ENCODE measurements at places on chromosomes 3 and 15.
A peak's percentile ranks its signal among the peaks of the same experiment; 100 is the strongest.

GRCh38 chr3:126485176-126485897, 9.6 kb upstream of the ZXDC start:
- DNase-seq = no peak

DNA sequence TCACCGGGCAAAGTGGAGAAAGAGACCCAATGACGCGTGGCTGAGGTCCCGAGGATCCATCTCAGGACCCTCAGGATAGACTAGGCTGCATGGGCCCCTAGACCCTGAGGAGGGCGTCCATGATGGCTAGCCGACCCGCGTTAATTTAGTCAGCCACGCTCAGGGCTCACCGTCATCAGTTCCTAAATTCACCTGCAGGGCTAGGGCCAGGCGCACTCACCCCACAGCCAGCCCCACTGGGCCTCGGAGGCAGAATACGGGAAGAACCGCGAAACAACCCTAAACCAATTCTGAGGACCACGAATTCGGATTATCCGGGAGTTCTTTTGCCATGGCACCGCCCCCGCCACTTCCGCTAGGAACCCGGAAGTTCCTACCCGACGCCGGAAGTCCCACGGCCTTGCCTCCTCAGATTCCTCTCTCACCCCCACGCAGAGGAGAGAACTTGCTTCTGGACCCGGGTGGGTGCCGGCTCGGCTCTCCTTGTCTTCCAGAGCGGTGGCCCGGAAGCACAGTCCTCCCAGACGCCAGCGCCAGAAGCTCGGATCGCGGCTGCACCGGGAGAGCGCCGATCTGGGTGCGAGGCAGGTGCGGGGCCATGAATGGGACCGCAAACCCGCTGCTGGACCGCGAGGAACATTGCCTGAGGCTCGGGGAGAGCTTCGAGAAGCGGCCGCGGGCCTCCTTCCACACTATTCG, at the start of the genes EAF1 and METTL6:
Gene EAF1, plus strand, starts transcription at position 417 of the 699 bp plus-strand sequence. Its CDS starts 182 bp downstream, at position 599.
Gene METTL6, minus strand, starts transcription at position 363 of the 699 bp plus-strand sequence. CDS start 1,033 bp downstream, outside the sequence.
- no peak for DNase-seq

GRCh38 chr3:181549266-181549665, 162.5 kb upstream of the SOX2 start:
- DNase-seq = no peak

DNA sequence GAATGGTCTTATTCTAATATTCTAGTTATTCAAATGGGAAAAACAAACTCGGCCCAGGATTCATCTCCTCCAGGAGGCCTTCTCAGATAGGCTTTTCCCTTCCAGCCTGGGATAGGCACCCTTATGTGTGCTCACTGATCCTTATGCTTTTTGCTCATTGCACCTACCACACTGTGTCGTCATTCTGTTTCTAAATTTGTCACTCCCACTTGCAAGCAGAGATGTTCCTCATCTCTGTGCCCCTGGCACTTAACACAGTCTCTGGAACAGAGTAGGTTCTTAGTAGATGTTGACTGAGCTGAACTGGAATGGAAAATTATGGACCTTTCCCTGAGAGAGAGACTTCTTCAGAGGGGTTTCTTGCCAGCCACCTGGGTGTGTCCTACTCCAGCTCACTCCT, 18.7 kb upstream of the SPG11 start:
- DNase-seq = no peak

DNA sequence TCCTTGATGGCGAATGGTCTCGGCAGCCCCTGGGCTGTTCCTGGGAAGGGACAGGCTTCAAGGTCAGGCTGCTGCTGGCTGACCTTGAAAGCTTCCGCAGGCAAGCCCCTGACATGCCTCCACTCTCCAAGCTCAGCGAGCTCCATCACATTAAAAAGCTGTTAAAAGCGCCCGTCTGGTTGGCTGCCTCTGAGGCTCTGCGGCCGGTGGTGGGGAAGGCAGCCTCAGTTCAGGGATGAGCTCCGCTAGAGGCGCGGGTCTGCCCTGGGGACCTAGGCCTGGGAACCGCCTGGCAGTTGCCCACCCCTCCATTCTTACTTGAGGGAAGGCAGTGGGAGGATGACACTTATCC, 103.8 kb downstream of the LINGO1 start:
- DNase-seq = no peak

GRCh38 chr3:61015408-61015807, 235.8 kb downstream of the FHIT start:
- no peak for DNase-seq

DNA sequence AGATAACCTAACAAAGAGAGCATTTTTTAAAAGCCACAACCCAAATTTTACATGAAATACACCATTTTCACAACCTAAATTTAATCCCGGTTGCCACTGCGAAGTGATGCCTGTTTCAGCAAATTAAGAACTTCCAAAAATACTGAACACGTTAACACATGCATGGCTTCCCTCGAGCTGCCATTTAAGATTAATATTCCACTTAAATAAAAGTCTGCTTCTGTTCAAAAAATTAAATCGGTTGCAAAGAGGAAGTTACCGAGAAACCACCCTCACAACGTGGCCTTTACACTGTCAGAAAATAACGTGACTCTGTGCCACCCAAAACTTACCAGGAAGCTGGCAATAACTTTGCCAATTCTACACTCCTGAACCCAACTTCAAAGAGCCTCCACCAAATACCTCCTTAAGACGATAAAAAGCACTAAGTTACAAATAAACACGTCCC, 1.2 kb downstream of the TBL1XR1 start:
- DNase-seq = no peak

- DNase-seq = no peak
Observed at GRCh38 chr3:70635301-70635700, 322.9 kb upstream of the MDFIC2 start.

DNA sequence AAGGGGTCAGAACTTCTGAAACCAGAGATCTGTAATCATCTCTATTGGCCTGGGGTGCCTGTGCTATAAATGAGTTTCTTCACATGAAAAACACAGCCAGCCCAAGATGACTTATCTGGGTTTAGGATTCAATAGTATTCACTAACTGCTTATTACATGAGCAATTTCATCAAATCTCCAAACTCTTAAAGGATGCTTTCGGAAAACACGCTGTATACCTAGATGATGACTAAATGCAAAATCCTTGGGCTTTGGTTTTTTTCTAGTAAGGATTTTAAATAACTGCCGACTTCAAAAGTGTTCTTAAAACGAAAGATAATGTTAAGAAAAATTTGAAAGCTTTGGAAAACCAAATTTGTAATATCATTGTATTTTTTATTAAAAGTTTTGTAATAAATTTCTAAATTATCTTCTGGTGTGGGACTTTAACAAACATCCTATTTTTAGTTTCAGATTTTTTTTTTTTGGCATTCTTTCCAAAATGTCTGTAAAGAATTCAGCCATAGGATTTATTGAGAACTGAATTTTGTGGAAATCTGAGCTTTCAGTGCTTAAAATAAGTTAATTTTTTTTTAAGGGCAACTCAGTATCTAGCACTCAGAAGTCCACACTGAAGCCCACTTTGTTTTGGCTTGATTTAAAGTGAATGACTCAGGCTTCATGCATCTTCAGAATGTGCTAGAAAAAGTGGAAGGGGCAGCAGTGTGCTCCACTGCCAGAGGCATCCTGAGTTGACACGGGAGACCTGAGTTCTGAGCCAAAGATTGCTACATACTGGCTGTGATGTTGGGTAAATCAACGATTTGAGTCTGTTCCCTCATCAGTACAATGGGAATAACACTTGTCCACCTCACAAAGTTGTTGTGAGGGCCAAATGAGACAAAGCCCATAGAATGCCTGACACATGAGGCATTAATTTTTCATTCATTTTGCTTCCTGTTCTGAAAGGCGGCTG, 18.7 kb downstream of the TMEM43 start:
- DNase-seq = no peak

DNA sequence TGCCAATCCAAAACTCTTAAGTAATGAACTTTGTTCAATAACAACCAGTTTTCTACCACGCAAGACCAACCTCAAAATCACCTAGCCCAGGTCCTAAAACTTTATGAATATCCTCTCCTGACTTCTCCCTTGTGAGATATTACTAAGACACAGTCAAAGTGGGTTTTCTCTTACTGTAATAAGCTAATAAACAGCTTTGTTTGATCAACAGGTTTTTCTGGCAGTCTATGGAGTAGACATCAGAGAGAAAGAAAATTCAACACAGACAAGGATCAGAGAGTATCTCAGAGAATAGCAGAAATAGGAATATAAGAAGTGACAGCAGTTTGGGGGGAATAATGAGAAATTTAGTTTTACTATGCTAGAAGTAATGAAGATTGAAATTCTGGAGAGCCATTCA, 79.6 kb downstream of the NR2E3 start:
- DNase-seq = no peak

DNA sequence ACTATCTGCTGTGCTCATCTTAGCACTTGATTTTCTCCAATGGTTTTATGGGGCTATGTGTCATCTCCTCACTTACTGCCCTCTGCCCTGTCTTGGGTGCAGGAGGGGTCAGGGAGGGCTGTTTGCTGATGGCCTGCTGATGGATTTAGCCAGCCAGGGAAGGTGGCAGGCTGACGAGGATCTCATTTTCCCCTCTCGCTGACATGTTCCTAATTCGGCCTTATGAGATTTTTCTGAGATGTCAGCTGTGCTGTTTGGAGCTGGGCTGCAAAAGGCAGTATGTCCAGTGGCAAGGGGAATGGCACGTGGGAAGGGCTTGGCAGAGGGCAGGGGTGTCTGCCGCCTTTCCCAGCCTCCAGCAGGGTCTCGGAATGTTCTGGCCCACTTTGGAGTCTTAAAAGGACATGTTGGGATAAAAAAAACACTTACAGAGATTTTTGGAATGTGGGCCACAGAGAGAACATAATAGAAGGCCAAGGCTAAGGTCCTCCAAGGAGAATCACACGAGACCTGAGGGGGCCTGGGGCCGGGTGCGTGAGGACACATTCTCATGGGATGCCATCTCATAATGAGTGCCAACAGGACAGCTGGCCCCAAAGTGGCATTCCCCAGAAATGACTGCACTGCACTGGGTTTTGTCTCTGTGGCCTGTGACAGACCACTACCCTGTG, 303.8 kb downstream of the TLE3 start:
- DNase-seq = no peak

GRCh38 chr3:42975456-42975855, 3.7 kb upstream of the GASK1A start:
- DNase-seq = no peak

DNA sequence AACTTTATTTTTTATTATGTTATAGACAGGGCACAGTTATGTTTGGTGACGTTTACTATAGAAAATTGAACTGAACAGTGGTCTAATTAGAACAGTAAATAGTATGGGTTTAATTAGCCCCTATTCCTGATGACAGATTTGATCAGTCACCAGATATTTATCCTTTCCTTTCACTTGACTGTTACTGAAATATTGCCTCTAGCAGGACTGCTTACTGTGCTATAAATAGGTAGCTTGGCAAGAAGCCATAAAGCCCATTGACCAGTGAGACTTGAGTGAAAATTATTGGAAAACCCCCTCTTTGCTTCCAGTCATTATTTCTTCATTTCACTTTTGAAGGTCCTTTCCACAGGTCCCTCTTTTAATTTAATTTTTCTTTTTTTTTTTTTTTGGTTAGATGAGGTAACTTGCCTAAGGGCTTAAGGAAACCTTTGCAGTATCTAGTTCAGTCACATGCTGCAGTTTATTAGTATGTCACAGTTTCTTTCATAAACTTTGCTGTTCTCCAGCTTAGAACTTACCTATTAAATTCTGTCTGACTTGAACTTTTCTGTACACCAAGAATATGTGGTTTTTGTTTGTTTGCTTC, 115.6 kb downstream of the ADAMTSL3 start:
- peak; percentile 35 for DNase-seq

GRCh38 chr3:65927576-65927975, 111.1 kb downstream of the MAGI1 start:
- no peak for DNase-seq

DNA sequence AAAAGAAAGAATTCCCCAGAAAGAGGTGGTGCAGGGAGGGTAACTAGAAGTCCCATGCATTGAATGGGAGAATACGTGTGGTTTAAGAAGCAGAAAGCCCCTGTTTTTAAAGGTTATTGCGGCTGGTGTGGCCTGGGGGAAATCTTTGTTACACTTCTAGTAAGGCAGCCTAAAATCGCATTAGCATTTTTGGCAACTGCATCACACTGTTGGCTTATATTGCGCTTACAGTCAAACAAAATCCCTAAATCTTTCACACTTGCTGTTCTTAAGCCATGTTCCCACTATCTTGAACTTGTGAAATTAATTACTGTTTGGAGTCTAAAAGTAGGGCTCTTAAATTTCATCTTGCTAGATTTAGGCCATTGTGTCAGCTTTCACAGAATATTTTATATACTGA, 66.0 kb upstream of the GOLIM4 start:
- DNase-seq = no peak

- peak; percentile 34 for DNase-seq
Observed at GRCh38 chr3:66938338-66938963, 59.7 kb upstream of the KBTBD8 start.

DNA sequence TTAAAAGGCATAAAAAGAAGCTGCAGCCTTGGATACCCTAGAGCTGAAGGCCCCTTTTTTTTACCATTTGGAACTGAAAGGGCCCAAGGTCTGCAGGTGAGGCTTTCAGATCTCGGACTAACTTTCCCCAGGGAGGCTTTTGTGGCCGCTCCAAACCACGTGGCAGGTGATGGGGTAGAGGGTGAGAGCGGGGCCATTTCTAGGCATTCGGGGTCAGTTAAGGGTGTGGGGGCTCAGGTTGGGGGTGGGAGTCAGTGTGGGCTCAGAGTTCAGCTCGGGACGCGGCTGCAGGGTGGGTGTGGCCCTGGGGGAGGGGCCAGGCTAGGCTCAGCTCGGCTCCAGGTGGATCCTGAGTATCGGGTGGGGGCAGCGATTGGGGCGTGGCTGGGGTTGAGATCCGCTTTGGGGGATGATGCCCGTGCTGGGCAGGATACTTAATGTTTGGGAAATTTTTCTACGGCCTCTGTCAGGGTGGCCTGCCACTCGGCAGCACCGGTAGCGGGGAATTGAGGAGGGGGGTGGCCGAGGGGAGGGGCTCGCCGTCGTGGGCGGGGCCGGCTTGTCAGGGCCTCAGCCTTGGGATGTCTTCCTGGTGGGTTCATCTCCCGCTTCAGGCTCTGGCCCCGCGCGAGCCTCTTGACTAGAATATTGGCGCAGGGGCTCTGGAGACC, 2.5 kb downstream of the KLF13 start:
- DNase-seq = no peak

- no peak for DNase-seq
Observed at GRCh38 chr3:122931636-122932035, 95.9 kb downstream of the SEMA5B start.

DNA sequence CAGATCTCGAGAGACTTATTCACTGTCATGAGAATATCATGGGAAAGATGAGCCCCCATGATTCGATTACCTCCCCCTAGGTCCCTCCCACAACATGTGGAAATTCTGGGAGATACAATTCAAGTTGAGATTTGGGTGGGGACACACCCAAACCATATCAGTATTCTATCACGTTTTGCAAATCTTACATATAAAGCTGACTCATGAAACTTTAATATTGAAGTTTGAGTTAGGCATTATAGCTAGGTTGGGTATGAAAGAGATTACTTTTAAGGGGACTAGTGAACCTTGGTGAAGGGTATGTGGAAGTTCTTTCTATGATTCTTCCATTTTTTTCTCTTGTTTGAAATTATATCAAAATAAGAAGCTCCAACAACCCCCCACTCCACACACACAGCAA, 117.7 kb upstream of the RASGRP1 start:
- no peak for DNase-seq

- no peak for DNase-seq
Observed at GRCh38 chr3:128402998-128403397, 63.7 kb downstream of the DNAJB8 start.

Data from SK-N-MC (cell line).